ENCODE measurements at places on chromosomes 1 and 21. TPM values are rescaled to one million over a fixed set of nuclear protein-coding genes. Genes with fewer than 3 reads are reported as not detected.

The TRIM63 gene
- total RNA-seq, result not detected

The TSPAN1 gene
- 2.3 TPM for total RNA-seq

The SLAMF7 gene
- 0.29 TPM for total RNA-seq

The IFI44 gene
- total RNA-seq, result 40.0 TPM

The PLPPR4 gene
- 0.57 TPM for total RNA-seq

The OR10K1 gene
- not detected for total RNA-seq

The TEX38 gene
- not detected for total RNA-seq

The BSND gene
- not detected for total RNA-seq

The UBE2Q1 gene
- total RNA-seq, result 59.8 TPM

The SEMA6C gene
- total RNA-seq, result 4.4 TPM

The DNAH14 gene
- not detected for total RNA-seq

The AIRE gene
- not detected for total RNA-seq

The INAVA gene
- 4.6 TPM for total RNA-seq

The BMP8B gene
- total RNA-seq, result 0.55 TPM

The ADCY10 gene
- total RNA-seq, result not detected

The DHRS3 gene
- not detected for total RNA-seq
